ENCODE measurements at places on chromosomes 7 and 10. TPM values are rescaled to one million over a fixed set of nuclear protein-coding genes. Genes with fewer than 3 reads are reported as not detected.

Gene CDC14C
- not detected for polyA plus RNA-seq

Gene SAMD9
- 21.6 TPM for polyA plus RNA-seq

Gene COL13A1
- polyA plus RNA-seq, result not detected

Gene STMP1
- 43.7 TPM for polyA plus RNA-seq

Gene PLXNA4
- polyA plus RNA-seq, result not detected

Gene ASZ1
- polyA plus RNA-seq, result not detected

Gene SYCE1
- polyA plus RNA-seq, result not detected

Gene ITGA8
- not detected for polyA plus RNA-seq

Gene CYP2C9
- not detected for polyA plus RNA-seq

Gene NOC3L
- 27.3 TPM for polyA plus RNA-seq

Gene GSTO2
- 0.90 TPM for polyA plus RNA-seq

Gene CPA2
- not detected for polyA plus RNA-seq

Gene TMEM196
- polyA plus RNA-seq, result not detected

Gene ZNF485
- 4.2 TPM for polyA plus RNA-seq

Gene CFAP46
- not detected for polyA plus RNA-seq

Gene TUBB8
- polyA plus RNA-seq, result 0.59 TPM

Gene TFEC
- 14.7 TPM for polyA plus RNA-seq

Gene PILRA
- 2.3 TPM for polyA plus RNA-seq

Gene RBP4
- not detected for polyA plus RNA-seq

Gene IFIT3
- polyA plus RNA-seq, result 16.9 TPM

Gene CCL26
- not detected for polyA plus RNA-seq

Gene CALCR
- polyA plus RNA-seq, result not detected

Gene STRIP2
- polyA plus RNA-seq, result 0.08 TPM

Gene FAM237B
- polyA plus RNA-seq, result not detected

Gene CALHM3
- not detected for polyA plus RNA-seq

Gene LIPF
- not detected for polyA plus RNA-seq

Gene SLC16A9
- polyA plus RNA-seq, result not detected

Gene ABCB4
- polyA plus RNA-seq, result 12.5 TPM

Gene PNLIP
- polyA plus RNA-seq, result not detected

Gene HOXA3
- polyA plus RNA-seq, result not detected

Gene LRIT1
- polyA plus RNA-seq, result not detected

Gene AZGP1
- not detected for polyA plus RNA-seq

Gene PDGFA
- not detected for polyA plus RNA-seq

Gene PDZD7
- not detected for polyA plus RNA-seq

Gene SH2B2
- 64.5 TPM for polyA plus RNA-seq

Gene GPR26
- polyA plus RNA-seq, result not detected

Gene FGL2
- 23.7 TPM for polyA plus RNA-seq

Gene IRF5
- polyA plus RNA-seq, result 132 TPM

Gene NRP1
- polyA plus RNA-seq, result not detected

Gene ADRA2A
- polyA plus RNA-seq, result not detected

Gene TRIM56
- polyA plus RNA-seq, result 15.0 TPM
